ENCODE measurements at places on chromosomes 3 and 15. TPM values are rescaled to one million over a fixed set of nuclear protein-coding genes. Genes with fewer than 3 reads are reported as not detected.

Gene UACA
- total RNA-seq: 107 TPM

Gene SIDT1
- total RNA-seq: not detected

Gene UBA7
- 92.1 TPM for total RNA-seq

Gene TRIM71
- total RNA-seq: not detected

Gene SCN11A
- total RNA-seq: under 0.01 TPM

Gene MYRIP
- not detected for total RNA-seq

Gene COL6A5
- total RNA-seq: not detected

Gene DCP1A
- total RNA-seq: 9.1 TPM

Gene HRG
- total RNA-seq: not detected

Gene ZBED2
- total RNA-seq: not detected

Gene EPB42
- not detected for total RNA-seq

Gene THBS1
- 2,470 TPM for total RNA-seq

Gene PLA2G4D
- not detected for total RNA-seq

Gene SERPINI1
- total RNA-seq: 4.5 TPM

Gene THRB
- 2.0 TPM for total RNA-seq

Gene SOX2
- total RNA-seq: not detected

Gene FAM107A
- total RNA-seq: under 0.01 TPM

Gene INSYN1
- total RNA-seq: 0.73 TPM

Gene C2CD4B
- not detected for total RNA-seq

Gene TAGLN3
- 0.87 TPM for total RNA-seq

Gene FETUB
- not detected for total RNA-seq

All from smooth muscle cell of trachea (primary cell).